Natural killer cell (primary cell): ENCODE measurements at places on chromosomes 12 and 14.

DNA sequence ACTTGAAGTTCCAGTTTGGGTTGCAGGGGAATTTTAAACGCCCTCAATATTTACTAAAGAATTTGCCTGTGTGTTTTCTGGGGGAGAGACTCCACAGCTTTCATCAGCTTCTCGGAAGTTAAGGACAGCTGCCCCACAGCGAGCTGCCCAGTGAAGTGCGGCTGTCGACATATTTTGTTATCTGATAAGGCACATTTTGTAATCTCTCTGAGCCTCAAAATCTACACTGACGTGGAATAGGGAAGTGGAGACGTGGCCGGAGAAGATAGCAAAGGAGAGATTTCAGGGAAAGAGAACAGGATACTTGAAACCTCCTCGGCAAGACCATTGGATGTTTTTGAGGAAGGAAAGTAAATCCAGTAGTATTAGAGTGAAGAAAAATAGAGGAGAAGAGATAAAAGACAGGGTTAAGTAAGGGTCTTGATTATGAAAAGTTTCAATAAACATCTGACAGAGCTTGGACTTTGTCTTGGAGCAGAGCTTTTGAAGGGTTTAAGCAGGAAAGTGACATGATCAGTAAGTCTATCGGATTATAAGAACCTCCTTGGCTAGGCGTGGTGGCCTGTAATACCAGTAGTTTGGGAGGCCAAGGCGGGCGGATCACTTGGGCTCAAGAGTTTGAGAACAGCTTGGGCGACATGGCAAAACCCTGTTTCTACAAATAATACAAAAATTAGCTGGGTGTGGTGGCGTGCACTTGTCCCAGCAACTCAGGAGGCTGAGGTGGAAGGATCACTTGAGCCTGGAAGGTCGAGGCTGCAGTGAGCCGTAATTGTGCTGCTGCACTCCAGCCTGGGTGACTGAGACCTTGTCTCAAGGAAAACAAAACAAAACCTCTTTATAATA, 1.1 kb downstream of the POLR3B start:
- no peak for DNase-seq

DNA sequence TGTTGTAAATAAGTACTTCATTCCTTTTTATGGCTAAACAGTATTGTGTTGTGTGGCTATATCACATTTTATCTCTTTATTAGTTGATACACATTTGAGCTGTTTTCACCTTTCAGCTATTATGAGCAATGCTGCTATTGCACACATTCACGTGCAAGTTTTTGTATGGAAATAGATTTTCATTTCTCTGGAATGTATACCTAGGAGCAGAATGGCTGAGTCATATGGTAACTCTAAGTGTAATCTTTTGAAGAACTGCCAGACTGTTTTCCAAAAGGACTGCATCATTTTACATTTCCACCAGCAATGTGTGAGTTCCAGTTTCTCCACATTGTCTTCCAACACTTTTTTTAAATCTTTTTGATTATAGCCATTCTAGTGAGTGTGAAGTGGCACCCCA, 134.0 kb downstream of the SRGAP1 start:
- no peak for DNase-seq

GRCh38 chr12:29273178-29273843, 107.7 kb downstream of the ERGIC2 start:
- DNase-seq = no peak

- DNase-seq = no peak
Observed at GRCh38 chr14:91257328-91258010, 13.0 kb upstream of the GPR68 start.

GRCh38 chr14:69682136-69682535, 70.7 kb downstream of the SUSD6 start:
- DNase-seq = no peak

- DNase-seq = no peak
Observed at GRCh38 chr12:2035431-2036055, 17.2 kb upstream of the CACNA1C start.
